RCC 7860 (cell line): ENCODE measurements at places on chromosomes 12 and 14.

DNA sequence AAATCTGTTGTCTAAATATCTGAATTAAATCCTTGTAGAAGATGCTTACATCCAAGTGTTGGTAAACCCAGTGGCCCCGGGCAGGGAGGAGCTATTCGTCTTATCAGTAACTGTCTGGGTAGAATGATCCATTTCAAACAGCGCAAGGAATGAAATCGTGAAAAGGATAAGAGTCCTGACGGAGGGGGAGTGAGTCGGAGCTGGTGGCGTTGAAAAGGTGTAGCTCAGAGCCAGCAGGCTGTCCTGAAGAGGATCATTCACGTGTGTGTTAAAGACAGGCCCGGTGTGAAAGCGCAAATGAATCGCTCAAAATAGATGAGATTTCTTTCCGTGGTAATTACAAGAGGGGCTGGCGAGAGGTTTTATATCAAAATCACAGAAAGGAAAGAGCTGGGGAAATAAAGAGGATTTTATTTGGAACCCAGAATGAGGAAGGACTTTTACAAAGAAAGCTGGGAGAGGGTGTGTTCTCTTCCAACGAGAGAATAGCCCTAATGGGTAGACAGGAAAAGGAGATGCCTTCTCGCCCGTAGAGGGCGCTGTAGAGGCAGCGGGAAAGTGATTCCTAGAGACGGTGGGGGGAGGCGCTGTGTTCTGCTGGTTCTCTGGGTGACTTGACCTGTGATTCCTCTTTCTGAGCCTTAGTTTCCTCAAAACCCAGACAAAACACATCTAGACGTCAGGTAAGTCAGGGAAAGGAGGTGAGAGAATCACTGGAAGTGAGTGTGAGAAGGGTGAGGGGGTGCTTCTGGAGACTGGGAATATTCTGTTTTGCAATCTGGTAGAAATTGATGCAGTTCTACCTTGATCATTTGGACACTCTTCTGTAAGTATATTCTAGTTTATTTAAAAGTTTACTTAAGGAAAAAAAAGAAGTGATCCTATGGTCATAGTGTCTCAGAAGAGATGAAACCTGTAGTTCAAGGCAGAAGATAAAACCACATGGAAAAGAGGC, 39.3 kb downstream of the SRRM4 start:
- DNase-seq, result no peak

DNA sequence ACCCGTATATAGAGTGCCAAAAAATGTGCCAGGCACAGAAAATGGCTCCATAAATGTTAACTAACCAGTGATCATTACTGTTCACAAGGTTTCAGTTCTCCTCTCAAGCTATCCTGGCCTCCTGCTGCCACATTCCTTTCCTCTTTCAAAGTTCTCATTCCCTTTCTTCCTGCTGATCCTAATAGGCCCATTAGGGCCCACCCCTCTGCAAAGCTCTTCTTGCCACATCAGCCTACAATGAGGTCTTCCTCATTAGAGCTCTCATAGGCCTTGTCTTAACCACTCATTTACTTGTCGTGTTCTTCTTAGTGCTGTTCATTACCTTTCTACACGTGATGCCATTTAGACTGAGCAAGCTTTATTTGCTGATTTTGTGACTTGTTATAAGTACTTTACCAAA, 40.5 kb downstream of the RPS29 start:
- DNase-seq, result no peak

DNA sequence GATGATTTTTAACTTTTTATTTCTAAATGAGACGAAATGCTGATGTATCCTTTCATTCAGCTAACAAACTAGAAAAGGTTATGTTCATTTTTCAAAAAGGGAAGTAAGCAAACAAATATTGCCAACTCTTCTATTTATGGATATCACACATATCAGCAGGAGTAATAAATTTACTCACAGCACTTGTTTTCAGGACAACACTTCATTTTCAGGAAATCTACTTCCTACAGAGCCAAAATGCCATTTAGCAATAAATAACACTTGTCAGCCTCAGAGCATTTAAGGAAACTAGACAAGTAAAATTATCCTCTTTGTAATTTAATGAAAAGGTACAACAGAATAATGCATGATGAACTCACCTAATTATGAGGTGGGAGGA, 139.6 kb downstream of the HMGA2 start:
- DNase-seq, result no peak

- DNase-seq, result peak; percentile 96
These were observed 38.9 kb downstream of the RASSF8 start for GRCh38 chr12:25997201-25997963.

- no peak for DNase-seq
These were observed 628 bp downstream of the VRTN start for GRCh38 chr14:74348735-74349463.

DNA sequence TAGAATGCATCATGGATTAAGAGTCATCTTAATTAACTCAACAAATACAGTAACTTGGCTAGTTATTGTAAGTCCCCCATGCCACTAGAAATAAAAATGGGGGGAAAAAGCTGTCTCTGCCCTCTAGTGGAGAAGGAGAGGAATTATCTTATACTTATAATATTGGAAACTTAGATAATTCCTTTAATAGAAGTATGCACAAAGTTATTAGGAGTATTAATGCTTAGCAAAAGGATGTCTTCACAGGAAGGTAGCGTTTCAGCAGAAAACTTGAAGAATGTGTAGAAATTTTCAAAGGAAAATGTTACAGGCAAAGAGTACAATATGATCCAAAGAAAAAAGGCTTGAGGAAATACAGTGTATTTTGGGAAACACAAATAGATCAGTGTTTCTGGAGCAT, 19.8 kb downstream of the OR5AU1 start:
- DNase-seq, result peak; percentile 27

- peak; percentile 43 for DNase-seq
These were observed 14.0 kb downstream of the ABCB9 start for GRCh38 chr12:122951979-122952892.

GRCh38 chr12:132236129-132236929, 92.1 kb downstream of the NOC4L start:
- no peak for DNase-seq

DNA sequence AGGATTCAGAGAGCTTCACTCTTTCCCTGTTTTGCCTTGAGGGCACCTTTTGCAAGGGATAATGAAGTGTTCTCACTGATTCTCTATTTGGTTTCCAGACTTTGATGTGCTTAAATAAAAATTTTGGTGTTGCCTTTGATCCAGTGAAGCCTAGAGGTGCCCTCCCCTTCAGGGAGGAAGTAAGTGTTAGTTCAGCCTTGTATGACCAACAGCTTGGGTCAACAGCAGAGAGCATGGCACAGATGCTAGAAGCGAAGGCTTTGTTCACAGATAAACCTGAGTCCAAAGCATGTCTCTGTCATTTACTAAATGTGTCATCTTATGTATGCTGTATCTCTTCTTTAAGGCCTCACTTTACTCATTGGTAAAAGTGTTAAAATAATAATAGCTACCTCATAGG, 52.8 kb upstream of the STXBP6 start:
- no peak for DNase-seq

- DNase-seq, result no peak
These were observed 2.3 kb downstream of the RFX4 start for GRCh38 chr12:106585105-106585520.

DNA sequence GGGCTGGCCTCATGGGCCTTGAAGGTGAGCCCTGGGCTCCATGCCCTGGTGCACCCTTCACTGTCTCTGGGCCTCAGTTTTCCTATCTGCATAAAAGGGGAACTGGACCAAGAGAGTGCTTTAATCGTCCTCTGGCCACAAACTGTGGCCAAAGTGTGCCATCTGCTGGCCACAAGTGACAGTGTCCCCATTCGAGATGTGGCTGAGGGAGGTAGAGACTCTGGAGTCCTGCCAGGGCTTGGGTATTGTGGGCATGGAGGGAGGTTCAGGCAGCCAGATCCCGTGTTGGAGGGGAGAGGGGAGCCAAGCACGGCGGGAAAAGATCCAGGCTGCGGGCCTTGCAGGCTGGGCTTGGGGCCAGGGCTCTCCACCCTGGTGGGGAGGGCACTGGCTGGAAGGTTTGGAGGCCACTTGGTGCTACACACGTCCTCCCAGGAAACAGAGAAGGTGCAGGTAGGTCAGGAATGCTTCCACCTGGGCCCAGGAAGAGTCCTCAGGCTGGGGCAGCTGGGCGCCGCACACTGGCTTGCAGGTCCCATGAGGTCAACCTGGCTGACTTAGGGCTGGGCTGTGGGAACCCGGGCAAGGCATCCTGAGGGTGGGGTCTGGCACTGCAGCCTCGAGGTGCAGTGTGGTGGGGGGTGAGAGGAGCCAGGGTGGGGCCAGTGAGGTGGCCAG, 7.3 kb upstream of the KIF26A start:
- DNase-seq, result no peak

DNA sequence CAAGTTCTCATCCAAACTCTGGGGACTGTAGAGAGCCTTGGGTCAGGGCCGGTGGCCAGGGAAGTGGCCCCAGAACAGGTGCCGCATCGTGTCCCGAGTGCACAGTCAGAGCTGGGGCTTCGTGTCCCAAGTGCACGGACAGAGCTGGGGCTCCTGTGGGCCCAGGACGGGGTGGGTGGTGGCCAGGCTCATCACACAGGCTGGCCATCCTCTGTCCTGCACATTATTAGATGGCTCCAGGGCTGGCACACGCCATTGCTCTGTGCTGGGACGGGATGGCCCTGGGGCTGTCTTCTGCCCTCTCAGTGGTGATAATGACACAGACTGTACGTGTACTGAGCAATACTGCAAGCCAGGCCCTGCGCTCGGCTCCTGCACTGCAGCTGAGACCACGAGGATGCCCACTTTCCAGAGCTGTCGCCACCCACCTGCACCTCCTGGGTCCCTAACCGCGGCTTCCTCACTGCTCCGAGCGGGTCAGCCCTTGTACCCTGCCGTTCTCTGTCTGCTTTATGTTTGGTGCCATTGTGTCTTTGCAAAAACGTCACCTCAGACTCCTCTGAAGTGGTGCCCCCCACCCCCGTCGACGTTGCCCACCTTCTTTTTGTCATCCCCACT, 1.9 kb downstream of the FBRSL1 start:
- no peak for DNase-seq

GRCh38 chr12:4158306-4158705, 115.3 kb upstream of the CCND2 start:
- no peak for DNase-seq

DNA sequence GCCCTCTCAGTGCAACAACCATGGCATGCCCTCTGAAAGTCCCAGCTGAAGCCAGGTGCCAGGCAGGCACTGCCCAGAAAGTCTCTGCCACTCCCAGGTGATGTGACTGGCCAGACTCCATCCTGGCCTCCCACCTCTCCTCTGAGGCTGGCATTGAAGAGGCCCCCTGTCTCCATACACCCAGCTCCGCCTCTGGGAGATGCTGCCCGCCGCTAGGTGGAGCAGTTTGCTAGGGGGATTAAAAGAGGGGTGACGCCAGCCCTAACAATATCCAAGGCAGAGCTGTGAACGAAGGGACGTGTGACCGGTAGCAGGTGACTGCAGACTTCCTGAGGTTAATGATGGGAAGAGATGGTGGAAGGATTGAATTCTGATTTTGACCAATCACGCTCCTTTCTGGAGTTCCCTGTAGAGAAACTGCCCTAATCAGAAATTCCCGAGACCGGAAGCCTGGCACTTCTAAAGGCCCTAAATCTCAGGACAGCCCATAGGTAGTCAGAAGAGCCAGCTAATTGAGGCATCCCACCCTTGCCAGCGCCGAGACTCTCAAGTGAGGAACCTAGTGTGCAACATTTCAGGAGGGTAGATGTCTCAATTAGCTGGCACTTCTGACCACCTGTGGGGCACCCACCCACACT, 8.3 kb upstream of the PLEK2 start:
- DNase-seq, result no peak

DNA sequence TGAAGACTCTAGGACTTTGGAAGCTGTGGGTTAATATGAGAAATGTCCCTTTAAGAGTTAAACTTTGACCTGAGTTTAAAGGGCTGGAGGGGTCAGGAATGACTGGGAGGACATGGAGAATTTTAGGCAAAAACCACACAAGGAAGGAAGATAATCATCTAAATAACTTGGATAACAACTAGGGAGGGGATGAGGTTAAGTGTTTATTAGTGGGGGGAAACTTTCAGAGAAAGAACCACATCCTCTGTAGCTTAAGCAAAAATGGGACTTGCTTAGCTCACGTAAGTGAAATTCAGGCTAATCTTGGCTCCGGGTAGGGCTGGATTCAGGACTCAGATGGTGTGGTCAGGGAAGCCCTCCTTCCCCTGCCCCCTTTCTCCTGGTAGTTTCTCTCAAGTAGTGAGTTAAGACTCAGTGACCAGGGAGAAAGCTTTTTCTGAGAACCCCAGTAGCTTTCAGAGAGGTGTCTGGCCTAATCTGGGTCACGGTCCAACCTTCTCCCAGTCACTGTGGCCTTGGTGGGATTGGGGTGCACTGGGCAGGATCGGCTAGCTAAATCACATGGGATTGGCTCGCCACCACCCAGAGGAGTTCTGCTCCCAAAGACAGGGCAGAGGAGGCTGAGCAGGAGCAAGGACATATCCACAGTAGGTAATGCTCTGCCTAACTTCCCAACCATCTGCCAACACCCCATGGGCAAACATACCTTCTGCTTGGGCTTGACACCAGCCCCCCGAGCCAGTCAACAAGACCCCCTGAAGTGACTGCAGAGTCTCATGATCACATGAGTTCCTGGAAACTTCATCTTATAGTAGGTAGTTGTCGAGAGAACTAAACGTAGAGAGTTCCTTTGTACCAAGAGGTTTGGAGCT, 52.8 kb downstream of the ARF6 start:
- no peak for DNase-seq

DNA sequence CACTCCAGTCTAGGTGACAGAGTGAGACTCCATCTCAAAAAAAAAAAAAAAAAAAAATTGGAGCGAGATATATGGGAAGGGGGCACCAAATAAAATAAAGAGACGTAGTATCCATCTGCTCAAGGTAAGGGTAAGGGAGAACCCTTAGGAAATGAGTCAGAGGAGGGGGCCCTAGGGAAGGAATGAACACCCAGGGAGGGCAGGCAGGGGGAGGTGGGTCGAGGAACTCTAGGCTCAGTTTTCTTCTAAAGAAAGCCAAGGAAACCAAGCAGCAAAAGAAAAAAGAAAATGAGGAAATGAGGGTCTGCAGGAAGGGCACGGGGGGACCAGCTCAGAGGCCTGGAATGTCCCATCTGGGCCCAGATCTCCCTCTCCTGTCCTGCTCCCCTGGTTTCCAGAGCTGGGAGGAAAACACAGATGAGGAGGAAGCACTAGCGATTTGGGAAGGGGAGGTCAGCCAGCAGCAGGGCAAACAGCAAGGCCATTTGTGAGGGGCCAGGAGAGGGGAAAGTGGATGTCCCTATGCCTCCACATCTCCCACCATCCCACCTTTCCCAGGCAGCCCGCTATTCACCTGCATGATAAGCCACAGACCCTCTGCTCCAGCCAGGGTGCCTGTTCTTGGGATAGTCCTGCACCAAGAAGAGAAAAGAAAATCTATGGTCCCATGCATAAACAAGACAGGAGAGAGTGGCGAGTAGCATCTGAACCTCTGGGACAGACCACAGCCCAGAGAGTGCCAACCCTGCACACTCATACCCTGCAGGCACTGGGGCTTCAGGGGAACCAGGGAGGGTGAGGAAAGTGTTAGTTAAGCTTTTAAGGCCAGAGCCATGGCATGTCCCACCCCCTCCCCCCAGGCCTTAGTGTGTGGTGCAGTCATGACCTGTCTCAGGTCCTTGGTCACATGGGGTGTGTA, 11.9 kb downstream of the SPRYD3 start:
- no peak for DNase-seq

- no peak for DNase-seq
These were observed 344.6 kb upstream of the MGAT4C start for GRCh38 chr12:86600664-86601231.

- DNase-seq, result no peak
These were observed 201.4 kb downstream of the ADGRD1 start for GRCh38 chr12:131155131-131155530.

- no peak for DNase-seq
These were observed 87.6 kb downstream of the RIN3 start for GRCh38 chr14:92601131-92601710.
